ENCODE measurements at places on chromosomes 4 and X.

GRCh38 chr4:7933651-7934510 lies 5.8 kb downstream of the AFAP1 start:
- DNase-seq = no peak

- DNase-seq = no peak
These were observed 347.7 kb downstream of the FBXO8 start for GRCh38 chr4:173935622-173936405.

- DNase-seq = no peak
These were observed 67.4 kb downstream of the METTL14 start for GRCh38 chr4:118752551-118752950.

- DNase-seq = no peak
These were observed 9.6 kb upstream of the CXCL2 start for GRCh38 chr4:74108457-74109115.

- no peak for DNase-seq
These were observed 35.2 kb downstream of the SEPTIN11 start for GRCh38 chr4:76984788-76985211.

DNA sequence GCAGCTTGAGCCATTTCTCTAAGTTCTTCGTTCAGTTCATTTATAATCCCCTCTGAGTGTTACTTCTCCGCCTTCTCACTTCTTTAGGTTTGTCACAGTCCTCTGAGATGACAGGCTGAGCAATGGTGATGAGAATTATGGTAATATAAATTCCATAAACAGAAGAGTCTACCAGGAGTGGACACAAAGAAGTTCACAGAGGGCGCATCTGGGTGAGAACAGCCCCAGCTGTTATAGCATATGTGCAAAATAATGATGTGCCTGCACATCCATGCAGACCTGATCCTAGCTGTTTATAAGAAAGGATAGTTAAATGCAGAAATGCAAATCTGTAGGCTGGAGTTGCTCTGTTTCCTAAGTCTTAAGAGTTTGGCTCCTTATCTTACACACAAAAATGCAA lies 377.5 kb downstream of the KCNIP4 start:
- DNase-seq = no peak

All from Kasumi-1 (cell line).